ENCODE measurements at places on chromosomes 4 and X.

DNA sequence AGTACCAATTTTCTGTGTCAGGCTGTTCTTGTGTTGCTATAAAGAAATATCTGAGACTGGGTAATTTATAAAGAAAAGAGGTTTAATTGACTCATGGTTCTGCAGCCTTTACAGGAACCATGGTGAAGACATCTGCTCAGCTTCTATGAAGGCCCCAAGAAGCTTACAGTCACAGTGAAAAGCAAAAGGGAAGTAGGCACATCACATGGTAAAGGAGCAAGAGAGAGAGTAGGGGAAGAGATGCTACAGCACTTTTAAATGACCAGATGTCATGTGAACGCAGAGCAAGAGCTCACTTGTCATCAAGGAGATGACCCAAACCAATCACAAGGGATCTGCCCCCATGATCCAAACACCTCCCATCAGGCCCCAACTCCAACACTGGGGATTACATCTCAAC lies 174.3 kb downstream of the ATP10D start:
- DNase-seq, result no peak

DNA sequence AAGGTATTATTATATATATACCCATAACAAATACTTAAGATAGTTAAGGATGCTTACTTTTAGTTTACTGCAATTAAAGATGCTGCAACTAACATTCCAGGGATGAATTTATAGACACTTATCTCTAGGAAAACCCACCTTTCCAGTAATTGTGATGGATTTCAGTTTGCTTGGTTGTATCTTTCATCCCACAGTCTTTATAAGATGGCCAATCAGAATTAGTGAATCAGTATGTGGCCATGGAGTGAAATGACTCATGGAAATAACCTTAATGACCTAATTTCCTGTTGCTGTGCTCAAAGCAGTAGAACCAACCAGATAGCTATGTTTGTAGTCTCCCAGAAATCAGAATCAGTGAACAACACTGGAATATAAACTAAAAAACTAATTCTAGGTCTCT lies 26.4 kb downstream of the MOSPD2 start:
- DNase-seq, result no peak

DNA sequence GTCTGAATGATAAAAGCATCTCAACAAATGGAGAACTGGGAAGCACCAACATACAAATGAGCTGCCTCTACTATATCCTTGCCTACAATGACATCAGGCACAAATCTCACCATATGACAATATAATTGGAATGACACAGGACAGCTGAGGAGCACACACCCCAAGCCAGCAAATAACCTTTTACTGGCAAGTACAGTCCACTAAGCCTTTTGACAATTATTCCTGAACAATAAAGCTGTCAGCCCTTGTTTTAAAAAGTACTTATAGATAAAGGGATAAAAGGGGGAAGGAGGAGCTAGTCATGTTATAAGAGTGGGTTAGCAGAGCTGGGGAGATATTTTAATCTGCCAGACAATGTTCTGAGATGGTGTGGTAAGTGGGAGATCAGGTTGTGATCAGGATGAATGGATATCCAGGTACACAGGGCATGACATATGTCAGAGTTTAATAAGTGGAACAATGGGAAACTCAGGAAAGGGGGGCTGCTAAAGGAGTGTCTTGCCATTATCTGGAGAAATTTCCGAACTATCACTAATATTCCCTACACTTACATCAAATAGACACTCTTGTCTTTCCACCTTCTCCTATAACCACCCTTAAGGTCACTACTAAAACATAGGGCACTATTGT lies 127.6 kb downstream of the GPC3 start:
- DNase-seq, result no peak

DNA sequence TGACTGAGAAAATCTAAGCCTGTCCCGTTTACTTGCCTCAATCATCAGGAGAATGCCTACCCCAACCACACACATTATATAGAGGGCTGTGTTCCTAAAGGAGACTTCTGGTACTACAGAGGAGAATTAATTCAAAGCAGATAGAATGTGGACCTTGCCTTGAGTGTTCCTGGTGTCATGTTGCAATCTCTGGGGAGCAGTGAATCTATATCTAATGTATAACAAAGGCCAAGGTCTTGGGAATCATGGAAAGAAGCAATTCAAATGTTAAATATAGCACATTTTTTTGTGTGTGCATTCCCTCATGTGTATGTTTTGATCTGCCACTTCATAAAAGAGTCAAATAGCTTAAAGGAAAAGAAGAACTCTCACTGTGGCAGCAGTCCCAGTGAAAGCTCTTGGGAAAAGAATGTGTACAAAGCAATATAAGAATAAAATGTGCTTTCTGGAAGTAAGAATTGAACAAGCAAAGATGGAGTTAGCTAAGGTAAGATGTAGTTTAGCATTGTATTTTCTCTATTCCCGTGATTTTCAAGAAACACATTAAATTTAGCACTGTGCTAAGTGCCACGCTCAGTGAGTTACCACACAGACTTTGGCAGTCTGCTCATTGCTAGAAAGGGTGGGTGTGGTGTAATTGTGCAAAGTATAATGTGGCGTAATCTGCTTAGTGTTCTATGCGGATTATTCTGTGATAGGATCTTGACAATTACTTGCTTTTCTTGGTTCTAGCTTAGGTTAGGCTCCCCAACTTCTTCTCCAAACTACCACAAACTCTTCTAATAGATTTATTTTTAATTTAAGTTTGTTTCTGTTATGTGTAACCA lies 13.7 kb downstream of the ADH6 start:
- no peak for DNase-seq

- DNase-seq, result no peak
These were observed 13.1 kb downstream of the TAB3 start for GRCh38 chrX:30875957-30876356.

- no peak for DNase-seq
These were observed 73.1 kb downstream of the MTHFD2L start for GRCh38 chr4:74230902-74231499.

- no peak for DNase-seq
These were observed 3.7 kb downstream of the FGD1 start for GRCh38 chrX:54492340-54492739.

DNA sequence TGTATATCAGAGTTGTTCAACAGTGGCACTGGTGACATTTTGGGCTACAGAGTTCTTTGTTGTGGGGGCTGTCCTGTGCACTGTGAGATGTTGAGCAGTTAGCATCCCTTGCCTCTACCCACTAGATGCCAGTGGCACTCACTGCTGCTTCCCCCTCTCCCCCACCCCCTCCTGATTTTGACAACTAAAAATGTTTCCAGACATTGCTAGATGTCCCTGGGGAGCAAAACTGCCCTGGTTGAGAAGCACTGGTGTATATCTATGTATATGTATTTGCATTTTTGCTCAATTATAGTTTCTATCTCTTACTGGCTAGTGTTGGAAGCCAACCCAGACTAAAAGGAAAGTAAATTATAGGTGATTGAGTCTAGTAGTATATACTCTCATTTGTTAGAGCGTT lies 2.4 kb downstream of the TMEM131L start:
- no peak for DNase-seq

GRCh38 chr4:185894481-185894880 lies 82.5 kb upstream of the SORBS2 start:
- DNase-seq, result no peak

DNA sequence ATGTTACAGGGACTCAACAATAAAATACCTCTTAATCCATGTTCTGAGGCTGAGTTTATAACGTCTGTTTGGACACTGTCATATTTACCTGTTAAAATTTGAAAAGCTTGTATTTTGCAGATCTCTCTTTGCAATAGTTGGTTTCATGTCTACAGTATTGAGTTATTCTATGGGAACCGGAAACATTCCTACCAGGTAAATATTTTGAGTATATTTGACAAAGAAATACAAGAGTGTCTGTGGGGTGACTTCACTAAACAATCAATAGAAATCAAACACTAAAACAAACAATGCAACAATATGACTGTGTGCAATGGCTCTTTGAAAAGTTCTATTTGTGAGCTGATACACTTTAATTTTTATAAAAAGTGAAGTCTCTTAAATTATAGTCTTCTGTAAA lies 47.7 kb upstream of the CXCL8 start:
- no peak for DNase-seq

- no peak for DNase-seq
These were observed 552.0 kb downstream of the STIM2 start for GRCh38 chr4:27412613-27413012.

DNA sequence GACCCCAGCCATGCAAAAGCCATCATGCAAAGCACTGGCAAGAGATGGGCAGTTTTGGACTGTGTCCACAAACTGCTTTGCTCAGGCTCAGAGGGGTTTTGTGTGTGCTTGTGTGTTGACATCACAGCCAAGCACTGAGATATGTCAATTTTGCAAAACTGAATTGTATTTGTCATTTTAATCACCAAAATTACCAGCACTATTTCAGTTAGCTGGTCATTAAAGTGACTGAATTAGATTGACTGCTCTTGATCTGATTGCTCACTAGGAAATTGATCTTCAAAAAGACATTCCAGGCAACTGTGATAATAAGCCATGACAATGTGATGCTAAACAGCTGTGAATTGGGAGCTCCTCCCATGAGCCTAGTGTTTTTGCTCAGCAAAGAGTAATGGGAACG lies 337.3 kb upstream of the GNPDA2 start:
- DNase-seq, result no peak

GRCh38 chr4:53061091-53061850 lies 199.2 kb downstream of the RASL11B start:
- no peak for DNase-seq

GRCh38 chrX:67692246-67692645 lies 148.4 kb downstream of the AR start:
- no peak for DNase-seq

- no peak for DNase-seq
These were observed 61.2 kb downstream of the PAQR3 start for GRCh38 chr4:78878031-78878430.

DNA sequence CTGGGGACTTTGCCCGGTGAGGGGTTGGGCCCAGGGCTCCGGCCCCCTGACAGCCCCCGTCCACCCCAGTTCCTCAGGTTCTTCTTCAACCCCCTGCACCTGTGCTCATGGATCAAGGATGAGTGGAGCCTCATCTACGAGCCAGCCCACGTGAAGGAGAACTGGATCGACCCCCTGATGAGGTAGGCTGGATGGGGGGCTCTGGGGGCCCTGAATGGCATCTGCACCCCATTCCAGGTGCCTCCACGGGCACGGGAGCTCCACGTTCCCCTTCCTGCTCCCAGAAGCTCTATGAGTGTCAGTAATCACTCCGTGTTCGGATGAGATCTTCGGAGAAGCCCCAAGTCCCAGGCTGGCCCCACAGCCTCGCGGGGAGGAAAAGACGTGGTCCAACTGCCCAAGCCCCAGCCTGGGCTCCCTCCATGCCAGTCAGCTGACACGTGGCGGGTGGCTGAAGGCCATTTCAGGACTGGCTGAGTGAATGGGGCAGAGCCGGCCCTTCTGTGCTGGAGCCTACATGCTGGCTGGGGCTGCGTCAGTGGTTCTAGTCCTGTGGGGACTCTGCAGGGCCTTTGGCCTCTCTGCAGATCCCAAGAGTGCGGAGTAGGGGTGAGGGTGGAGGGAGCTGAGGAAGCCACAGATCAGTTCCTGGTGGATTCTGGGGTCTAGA lies 24.4 kb downstream of the CFAP99 start:
- DNase-seq, result no peak

- no peak for DNase-seq
These were observed 127.7 kb downstream of the PRKX start for GRCh38 chrX:3585719-3586118.

DNA sequence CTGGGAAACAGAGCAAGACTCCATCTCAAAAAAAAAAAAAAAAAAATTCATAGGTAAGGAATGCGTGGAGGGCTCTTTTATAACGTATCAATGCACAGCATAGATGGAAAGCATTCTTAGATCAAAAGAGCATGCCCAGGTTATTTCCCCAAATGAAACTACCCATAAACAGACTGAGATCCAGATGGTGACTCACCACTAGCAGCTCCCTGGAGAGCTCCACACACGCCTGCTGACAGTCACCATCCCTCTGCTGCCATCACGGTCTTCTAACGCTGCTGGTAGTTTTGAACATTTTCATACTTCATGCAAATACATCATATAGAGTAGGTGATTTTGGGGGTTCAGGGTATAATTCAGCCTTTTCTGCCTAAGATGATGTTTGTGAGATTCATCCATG lies 136.9 kb downstream of the ASMT start:
- no peak for DNase-seq

DNA sequence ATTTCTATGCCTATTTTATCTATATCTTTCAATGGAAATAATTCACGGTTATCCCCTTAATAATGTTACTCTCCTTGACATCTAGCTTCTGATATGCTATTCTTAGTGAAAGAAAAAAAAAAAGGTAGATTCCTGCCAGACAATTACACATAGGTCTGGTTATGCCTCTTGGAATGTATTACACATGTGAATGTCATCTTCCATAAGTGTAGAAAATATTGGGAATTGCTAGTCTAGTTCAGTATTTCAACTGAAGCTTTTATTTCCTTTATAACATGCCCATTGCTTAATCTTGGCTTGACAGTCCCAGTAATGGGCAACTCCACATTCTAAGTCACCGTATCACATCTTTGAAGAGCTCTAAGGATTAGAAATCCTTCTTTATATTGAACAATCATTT lies 25.4 kb upstream of the PPP1R2C start:
- DNase-seq, result no peak

DNA sequence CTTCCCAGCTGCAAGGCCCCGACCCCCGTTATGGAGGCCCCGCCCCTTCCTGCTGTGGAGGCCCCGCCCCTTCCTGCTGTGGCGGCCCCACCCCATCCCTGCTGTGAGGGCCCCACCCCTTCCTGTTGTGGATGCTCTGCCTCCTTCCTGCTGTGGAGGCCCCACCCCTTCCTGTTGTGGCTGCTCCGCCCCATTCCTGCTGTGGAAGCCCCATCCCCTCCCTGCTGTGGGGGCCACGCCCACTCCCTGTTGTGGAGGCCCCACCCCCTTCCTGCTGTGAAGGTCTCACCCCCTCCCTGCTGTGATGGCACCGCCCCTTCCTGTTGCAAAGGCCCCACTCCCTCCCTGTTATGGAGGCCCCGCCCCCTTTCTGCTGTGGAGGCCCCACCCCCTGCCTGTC lies 104.9 kb upstream of the PSAPL1 start:
- no peak for DNase-seq

GRCh38 chrX:48998391-48998790 lies 3.7 kb downstream of the GRIPAP1 start:
- DNase-seq, result no peak

GRCh38 chrX:110847334-110847733 lies 51.7 kb upstream of the CHRDL1 start:
- DNase-seq, result no peak

- DNase-seq, result no peak
These were observed 58.7 kb downstream of the UGT2B10 start for GRCh38 chr4:68874507-68874906.

DNA sequence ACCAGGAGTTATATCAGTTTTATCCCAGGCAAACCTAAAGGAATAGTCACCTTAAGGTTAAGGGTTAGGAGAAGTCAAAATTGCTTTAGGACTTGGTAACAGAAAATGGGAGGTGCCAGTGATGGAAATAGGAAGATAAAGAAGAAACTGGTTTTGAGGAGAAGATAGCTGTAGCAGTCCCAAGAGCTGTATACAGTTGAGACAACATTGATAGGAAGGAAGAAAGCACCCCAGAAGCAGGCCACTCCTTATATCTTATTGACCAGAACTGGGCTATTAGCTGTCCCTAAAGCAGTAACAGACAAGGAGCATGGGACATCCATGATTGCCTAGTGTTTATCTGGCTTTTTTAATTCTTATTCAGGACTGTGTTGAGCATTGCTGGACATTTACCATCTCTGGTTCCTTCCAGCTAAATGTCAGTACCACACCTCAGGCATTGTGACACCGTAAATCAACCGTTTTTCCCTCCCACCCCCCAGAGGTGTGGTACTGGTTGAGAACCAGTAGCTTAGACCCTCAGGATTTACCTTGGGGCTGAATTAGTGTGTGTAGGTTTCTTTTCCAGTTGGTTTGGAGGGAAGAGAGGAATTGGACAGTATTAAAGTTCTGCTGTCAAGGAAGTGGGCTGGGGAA lies 2.0 kb upstream of the PGRMC2 start:
- no peak for DNase-seq
